ENCODE measurements at places on chromosomes 7 and 10.

DNA sequence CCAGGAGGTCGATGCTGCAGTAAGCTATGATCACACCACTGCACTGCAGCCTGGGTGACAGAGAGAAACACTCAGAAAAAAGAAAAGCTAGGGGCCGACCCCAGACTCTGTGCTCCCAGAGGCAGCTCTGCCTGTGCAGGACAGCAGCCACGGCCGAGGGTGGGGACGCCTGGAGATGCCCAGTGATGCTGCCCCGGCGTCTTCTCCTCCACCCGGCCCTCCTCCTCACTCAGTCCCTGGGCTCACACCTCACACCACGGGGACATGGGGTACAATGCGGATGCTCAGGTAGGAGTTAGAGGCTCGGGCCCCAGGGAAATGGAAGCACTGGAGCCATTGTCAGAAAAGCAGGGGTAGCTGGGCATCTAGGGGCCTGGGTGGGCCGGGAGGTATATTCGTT is 46.3 kb upstream of the ELFN1 start:
- no peak overlapping the region for H3K4me3 ChIP-seq
- no peak overlapping the region for H3K27ac ChIP-seq
- no peaks in the 10 kb centered on the region for H3K4me1 ChIP-seq
- H3K36me3 ChIP-seq = no peaks in the 10 kb centered on the region

DNA sequence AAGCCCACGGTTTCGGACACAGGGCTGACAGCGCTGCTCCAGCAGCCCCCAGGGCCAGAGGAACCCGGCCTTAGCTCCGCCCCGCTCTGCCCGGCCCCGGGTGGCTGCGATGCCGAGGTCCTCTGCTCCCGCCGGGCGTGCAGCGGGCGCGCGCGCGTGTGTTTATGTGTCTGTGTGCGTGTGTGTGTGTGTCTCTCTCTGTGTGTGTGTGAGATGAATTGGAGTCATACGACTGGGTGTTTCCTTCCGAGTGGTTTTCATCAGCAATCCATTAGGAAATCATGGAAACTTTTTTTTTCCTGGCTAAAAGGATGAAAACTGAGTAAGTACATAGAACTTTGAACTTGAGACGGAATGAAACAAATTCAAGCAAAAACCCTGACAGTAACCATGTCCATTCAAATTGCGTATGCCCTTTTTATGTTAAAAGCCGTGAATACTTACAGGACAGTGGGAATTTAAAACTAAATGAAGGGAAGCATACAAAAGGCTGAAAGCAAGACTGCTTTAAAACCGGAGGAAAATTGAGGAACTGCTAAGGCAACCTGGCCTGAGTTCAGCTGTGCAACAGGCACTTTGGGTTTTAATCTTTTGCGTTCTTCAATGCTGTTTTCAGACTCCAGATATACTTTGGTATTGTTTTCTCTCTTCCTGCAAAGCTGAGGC is at the start of gene CPED1:
Gene CPED1, plus strand, starts transcription at position 121 of the 666 bp plus-strand sequence. CDS start 911 bp downstream, outside the sequence.
- peaks cover 30% of the 10 kb centered on the region for H3K4me1 ChIP-seq
- no peaks in the 10 kb centered on the region for H3K27me3 ChIP-seq
- no peak for DNase-seq

- no peaks in the 10 kb centered on the region for H3K27me3 ChIP-seq
- no peak overlapping the region for H3K27ac ChIP-seq
- no peaks in the 10 kb centered on the region for H3K4me1 ChIP-seq
Observed at GRCh38 chr7:14626076-14626475, 276.5 kb downstream of the DGKB start.

DNA sequence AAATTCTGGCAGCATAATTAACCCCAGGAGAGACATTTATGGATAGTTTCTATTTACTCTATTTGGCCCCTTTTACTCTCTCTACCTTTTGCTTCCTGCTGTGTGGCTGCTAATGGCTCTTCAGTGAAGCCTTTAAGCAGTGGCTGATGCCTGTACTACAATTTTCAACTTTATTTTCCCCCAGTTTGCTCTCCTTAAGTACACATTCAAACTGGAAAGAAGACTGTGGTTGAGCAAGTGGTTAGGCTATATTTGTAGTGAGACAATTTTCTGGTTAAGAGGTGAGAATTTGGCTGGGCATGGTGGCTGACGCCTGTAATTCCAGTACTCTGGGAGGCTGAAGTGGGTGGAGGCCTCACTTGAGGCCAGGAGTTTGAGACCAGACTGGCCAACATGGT is 8.5 kb upstream of the RSBN1L start:
- peaks cover 7% of the 10 kb centered on the region for H3K36me3 ChIP-seq
- no peak overlapping the region for H3K4me3 ChIP-seq
- H3K4me1 ChIP-seq = peaks cover 11% of the 10 kb centered on the region

DNA sequence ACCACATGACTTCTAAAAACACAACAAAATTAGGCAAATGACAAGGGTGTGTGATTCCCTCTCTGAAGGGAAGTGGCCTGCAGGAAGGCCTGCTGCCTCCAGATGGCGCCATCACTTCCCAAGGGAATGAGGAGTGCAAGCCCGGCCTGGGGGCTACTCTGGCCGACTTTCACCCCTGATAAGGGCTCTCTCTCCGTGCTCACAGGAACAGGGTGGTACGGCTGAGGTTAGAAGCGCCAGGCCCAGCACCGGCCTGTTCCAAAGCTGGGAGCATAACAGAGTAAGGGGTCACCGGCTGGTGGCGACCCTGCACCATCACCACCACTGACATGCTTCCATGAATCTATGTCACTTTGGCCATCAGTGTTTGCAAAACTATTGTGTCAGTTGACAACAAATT is 13.1 kb downstream of the RBP3 start:
- H3K27me3 ChIP-seq = no peaks in the 10 kb centered on the region
- no peak overlapping the region for H3K4me3 ChIP-seq
- peak; percentile 52 for DNase-seq
- no peak overlapping the region for H3K27ac ChIP-seq

DNA sequence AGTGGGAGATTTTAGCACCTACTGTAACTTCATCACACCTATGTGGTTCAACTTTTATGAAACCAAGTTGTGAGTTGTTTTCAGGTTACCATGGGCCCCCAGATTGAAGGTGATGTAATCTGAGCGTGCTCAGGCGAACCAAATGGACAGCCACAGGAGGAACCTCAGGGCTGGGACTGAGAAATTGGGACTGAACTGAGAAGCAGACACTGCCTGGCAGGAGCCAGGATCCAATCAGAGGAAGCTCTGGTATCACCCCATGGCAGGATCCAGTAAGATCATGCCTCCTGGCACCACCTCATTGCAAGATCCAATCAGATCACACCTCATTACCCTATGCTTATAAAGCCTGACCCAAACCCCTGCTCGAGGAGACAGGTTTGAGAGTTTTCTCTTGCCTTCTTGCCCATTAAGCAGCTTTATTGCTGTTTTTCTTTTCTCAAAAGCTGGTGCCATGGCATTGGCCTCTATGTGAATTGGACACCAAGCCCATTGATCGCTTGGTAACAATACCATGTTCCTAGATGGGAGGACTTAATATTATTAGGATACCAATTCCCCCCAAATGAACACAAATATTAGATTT is 43.2 kb upstream of the GDF10 start:
- no peak for DNase-seq
- no peaks in the 10 kb centered on the region for H3K27me3 ChIP-seq
- no peaks in the 10 kb centered on the region for H3K36me3 ChIP-seq
- H3K27ac ChIP-seq = no peak overlapping the region
- H3K4me3 ChIP-seq = no peak overlapping the region

- no peak for DNase-seq
- no peak overlapping the region for H3K27ac ChIP-seq
- H3K4me3 ChIP-seq = no peak overlapping the region
Observed at GRCh38 chr10:95229724-95230627, 35.9 kb downstream of the ACSM6 start.

- H3K4me1 ChIP-seq = no peaks in the 10 kb centered on the region
- no peak overlapping the region for H3K27ac ChIP-seq
- H3K27me3 ChIP-seq = no peaks in the 10 kb centered on the region
Observed at GRCh38 chr7:43876976-43877745, 7.8 kb upstream of the MRPS24 start.

DNA sequence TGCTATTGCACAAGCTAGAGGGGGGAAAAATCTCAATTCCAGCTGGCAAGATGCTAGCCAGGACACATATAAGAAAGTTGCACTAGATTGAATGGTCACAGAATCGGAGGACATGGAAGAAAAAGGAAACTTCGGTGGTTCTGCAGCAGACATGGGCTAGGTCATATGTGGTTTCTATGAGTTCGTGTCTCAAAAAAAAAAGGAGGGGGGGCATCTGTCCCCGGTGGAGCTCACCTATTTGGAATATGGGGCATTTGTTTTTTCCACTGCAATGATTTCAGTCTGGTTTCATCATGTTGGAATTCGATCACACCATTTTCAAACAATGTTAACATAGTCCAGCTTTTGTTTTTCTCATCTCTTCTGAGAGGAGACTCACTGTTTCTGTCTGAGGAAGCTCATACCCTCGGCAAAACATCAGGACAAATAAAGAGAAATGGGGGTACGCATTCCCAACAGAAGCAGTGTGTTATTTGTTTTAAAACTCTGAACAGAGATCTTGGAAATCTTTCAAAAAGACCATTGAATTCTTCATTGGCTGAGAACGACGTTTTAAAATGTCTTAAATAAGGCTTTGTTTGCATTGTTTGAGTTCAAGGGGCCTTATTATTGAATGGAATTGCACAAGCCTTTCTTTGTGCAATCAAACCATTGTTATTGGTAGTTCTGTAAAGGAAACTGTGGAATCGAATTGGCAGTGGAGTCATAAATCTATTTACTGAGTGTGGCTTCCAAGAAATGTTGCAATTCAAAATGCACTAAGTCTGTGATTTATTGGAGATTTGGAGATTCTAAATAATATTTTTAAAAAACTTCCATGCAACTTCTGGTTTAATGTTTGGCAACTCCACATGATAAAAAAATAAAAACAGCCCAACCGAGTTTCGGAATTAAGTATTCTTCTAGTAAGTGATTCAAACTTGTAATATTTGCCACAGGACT is 173.2 kb downstream of the RTKN2 start:
- DNase-seq = peak; percentile 37
- peak overlapping the region; percentile 88 for H3K27ac ChIP-seq
- no peak overlapping the region for H3K4me3 ChIP-seq

GRCh38 chr10:119535837-119536507 is 6.5 kb downstream of the RGS10 start:
- H3K27me3 ChIP-seq = no peaks in the 10 kb centered on the region
- DNase-seq = no peak
- no peaks in the 10 kb centered on the region for H3K36me3 ChIP-seq
- H3K4me3 ChIP-seq = no peak overlapping the region
- H3K27ac ChIP-seq = no peak overlapping the region

DNA sequence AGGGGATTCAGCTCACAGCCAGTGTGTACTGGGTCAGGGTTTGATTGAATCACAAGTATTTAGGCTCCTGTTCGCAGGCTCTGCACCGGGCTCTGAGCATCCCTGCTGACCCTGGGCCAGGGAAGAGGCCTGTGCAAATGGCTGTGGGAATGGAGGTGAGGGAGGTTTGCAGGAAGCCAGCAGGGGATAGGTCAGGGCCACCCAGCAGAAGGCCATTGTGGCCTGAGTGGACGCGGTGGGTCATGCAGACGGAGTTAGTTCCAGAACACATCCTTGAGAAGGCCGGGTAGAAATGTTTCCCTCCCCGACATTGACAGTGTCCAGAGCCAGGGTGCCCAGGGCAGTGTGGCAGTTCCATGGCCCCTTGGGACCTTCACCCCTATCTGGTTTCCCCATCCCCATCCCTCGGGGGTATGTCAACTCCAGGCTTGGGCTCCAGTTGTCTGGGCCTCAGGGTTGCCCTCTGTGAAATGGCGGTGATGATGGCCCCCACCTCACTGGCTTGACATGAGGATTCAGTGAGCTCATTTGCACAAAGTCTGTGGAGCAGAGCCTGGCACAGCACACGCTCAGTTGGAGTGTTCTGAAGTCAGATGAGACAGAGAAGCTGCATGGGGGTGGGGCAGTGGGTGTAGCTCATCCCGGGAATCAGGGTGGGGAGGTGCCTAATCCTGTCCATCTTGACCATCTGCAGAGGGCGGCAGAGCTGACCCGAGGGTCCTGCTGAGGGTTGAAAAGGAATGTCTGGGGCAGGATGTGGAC is 107.6 kb downstream of the ADCY1 start:
- no peak for DNase-seq
- H3K36me3 ChIP-seq = no peaks in the 10 kb centered on the region
- peaks cover 2% of the 10 kb centered on the region for H3K27me3 ChIP-seq
- no peak overlapping the region for H3K27ac ChIP-seq
- no peak overlapping the region for H3K4me3 ChIP-seq
- no peaks in the 10 kb centered on the region for H3K4me1 ChIP-seq

GRCh38 chr7:158161194-158161593 is 426.4 kb downstream of the PTPRN2 start:
- H3K27ac ChIP-seq = no peak overlapping the region
- no peak overlapping the region for H3K4me3 ChIP-seq
- no peaks in the 10 kb centered on the region for H3K4me1 ChIP-seq

DNA sequence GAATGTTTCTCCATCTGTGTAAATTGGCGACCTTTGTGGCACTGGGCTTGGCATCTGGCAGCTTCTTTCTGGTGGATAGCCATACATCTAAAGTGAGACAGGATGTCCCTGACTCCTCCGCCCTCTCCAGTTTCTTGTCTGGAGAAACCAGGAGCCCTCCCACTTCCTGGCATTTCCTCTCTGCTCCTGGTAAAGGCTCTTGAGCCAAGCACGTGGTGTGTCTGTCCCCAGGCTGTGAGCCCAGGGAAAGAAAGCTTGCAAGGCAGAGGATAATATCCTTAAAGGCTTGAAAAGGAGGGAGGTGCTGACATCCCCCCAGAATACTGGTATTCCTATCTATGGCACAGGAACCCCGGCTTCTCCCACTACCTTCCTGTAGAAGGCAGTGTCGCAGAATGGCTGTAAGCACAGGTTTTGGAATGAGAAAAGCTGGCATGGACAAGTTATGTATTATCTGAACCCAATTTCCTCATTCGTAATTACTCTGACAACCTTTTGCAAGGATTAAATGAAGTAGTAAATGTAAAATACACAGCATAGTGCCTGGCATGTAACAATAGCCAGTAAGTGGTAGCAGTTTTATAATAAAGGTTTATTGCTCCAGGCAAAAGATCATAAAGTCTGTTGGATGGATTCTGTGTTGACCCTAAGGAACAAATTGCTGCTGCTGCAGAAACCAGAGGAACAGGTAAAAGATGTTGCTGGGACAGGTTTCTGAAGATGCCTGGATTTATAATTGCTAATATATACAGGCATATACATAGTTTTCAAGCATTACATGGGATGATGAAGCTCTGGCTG is 11.8 kb upstream of the ACSL5 start:
- no peaks in the 10 kb centered on the region for H3K36me3 ChIP-seq
- no peaks in the 10 kb centered on the region for H3K27me3 ChIP-seq
- peaks cover 6% of the 10 kb centered on the region for H3K4me1 ChIP-seq
- no peak overlapping the region for H3K4me3 ChIP-seq

GRCh38 chr10:59479426-59479825 is 117.1 kb upstream of the FAM13C start:
- no peak overlapping the region for H3K27ac ChIP-seq
- H3K4me1 ChIP-seq = peaks cover 4% of the 10 kb centered on the region
- H3K27me3 ChIP-seq = no peaks in the 10 kb centered on the region

GRCh38 chr10:80608706-80609105 is 71.0 kb downstream of the SH2D4B start:
- no peaks in the 10 kb centered on the region for H3K36me3 ChIP-seq
- no peak overlapping the region for H3K4me3 ChIP-seq
- no peak for DNase-seq
- no peaks in the 10 kb centered on the region for H3K4me1 ChIP-seq
